HEK293T (cell line): ENCODE measurements at places on chromosomes 5 and 9.

DNA sequence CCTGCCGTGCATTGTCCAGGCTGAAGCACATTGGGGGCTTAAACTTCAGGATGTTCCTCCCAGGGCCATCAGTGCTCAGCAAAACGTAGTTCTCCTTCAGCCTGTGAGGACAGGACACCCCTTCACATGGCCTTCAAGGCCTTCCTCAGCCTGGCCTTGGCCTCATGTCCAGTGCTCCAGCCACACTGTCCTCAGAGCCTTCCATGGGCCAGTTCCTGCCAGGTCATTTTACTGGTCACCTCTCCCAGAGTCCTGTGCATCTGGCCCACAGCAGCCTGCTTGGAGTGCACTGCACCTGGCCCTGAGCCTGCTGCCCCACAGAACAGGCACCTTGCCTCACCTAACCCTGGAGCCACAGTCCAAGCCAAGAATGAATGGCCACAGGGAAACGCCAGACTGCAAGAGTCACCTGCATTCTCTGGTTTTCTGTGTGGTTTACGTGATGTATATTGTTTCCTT, 8.7 kb downstream of the HNRNPAB start:
- DNase-seq = no peak

DNA sequence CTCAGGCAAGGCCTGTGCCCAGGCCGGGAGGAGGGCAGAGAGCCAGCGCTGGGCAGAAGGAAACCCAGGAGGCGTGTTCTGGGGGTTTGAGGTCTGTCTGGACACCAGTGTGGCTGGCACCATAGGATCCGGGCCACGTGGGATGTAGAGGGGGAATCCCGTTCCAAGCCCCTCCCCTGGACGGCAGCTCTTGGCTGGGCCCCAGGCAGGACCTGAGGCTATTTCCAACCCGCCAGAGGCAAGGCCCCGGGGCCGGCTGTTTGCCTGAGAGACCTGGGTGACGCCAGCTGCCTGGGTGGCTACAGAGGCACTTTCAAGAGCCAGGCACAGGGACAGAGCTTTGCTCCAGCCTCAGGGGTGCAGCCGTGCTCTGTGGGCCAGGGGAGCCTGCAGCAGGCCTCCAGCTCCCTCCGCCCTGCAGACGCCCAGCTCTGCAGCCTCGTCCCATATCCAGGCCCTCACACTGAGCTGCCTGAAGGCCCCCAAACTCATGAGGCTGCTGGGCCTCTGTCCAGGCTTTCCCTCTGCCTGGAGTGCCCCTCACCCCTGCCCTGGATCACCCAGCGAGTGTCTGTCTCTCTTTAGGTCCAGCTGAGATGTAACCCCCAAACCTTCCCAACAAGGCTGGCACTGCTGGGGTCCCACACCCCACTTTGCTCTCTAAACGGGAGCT, 56.6 kb upstream of the EGFL7 start:
- DNase-seq = no peak

DNA sequence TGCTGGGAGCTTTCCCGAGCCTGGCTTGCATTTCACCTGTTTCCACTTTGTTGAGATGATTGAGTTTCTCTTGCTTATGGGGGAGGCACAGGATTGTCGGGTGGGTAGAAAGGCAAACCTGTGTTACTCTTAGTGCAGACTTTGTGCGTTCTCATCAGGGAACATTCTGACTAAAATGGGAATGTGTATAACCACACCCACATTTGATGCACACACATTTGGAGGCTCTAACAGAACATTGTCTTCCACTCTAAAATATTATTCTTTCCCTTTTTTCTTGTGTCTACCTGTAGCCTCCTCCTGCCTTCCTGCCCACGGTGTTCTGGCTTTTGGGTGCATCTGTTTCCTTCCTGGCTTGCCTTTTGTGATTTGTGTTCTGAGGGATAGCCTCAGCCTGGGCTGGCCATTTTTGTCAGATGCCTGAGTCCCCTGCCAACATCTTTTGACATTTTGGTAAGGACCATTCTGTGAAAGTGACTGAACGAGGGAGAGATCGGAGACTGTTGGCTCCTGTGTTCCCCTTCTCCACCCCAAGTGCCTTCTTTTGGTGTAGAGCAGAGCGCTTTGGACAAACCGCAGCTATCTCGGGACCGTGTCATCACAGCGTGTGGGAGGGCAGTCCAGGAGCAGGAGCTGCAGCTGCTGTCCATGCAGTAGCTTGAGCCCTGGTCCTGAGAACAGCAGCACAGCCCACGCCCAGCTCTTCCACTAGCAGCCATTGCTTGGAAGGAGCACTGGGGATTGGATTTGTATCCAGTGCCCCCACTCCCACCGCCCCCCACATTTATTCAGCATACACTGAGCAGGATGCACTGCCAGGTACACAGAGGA, 101.4 kb downstream of the ARHGAP26 start:
- no peak for DNase-seq

DNA sequence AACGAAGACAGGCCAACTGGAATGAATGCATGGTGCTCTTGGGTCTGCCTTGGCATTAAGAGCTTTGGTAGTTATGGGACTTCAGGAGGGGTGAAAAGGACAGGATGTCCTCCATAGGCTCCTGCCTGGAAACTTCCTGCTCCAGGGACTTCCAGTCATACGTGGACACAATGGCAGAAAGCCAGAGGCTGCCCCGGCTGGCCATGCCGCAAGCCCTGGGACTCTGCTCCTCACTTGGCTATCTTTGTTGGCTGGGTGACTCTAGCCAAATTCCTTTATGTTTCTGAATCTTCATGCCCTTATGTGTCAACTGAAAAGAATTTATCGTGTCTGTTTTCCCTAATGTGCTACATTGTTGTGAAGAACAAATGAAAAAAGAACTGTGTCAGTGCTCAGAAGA, 136.9 kb downstream of the SIL1 start:
- no peak for DNase-seq

- DNase-seq = no peak
Measured at GRCh38 chr5:57276353-57276752, 102.5 kb downstream of the GPBP1 start.

- no peak for DNase-seq
Measured at GRCh38 chr5:61333954-61334867, 2.2 kb downstream of the ZSWIM6 start.

GRCh38 chr9:12739014-12739652, 35.7 kb upstream of the LURAP1L start:
- DNase-seq = no peak
